Urinary bladder (tissue), 4 donors: ENCODE measurements at places on chromosomes 12 and 14. TPM values are rescaled to one million over a fixed set of nuclear protein-coding genes. Genes with fewer than 3 reads are reported as not detected.

GRCh38 chr12:112930350-112930749 lies 7.9 kb upstream of the OAS3 start:
- no peak for DNase-seq

- no peak for DNase-seq
Measured at GRCh38 chr12:82144505-82144904, 213.7 kb downstream of the CCDC59 start.

GRCh38 chr12:5022025-5022424 lies 21.7 kb upstream of the KCNA5 start:
- DNase-seq: no peak

DNA sequence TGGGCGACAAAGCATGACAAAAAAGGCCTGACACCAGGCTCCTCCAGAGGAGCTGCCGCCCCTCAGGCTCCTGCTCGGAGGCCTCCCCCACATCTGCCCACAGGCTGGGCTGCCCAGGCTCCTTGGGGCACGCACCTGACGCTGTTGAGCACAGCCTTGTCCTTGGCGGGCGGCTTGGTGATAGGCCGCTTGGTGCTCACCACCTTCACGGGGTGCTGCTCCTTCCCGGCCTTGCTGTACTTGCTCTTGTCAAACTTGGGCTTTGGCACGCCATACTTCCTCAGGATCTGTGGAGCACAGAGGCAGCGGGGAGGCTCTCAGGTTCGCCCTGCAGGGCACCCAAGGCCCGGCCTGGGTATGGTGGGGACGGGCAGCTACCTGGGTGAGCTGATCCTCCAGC lies 53.4 kb downstream of the TRAFD1 start:
- DNase-seq: no peak

GRCh38 chr14:37118673-37119366 lies 53.6 kb downstream of the SLC25A21 start:
- DNase-seq: no peak

- no peak for DNase-seq
Measured at GRCh38 chr12:106192659-106193393, 54.1 kb upstream of the NUAK1 start.

DNA sequence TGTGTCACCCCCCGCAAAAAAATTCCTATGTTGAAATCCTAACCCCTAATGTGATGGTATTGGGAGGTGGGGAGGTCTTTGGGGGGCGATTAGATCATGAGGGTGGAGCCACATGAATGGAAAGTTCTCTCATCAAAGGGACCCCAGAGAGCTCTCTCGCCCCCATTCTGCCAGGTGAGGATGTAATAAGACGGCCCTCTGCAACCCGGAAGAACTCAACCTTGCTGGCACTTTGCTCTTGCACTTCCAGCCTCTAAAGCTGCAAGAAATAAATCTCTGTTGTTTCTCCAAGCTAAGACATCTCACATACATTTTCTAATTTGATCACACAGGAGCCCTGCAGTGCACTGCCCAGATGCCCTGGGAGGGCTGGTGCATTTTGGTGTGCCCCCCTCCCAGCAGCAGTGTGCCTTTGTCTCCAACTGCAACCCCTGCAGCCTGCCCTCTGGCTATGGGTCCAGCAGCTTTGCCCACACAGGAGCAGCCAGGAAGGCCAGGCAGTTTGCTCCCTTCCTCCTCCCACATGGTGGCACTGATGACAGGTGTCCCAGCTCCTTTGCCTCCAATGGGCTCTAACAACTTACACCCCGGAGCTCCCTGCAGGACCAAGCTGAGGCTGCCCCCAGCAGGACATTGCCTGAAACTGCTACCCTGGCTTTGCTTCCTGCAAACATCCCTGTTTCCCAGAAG lies 59.3 kb downstream of the C14orf132 start:
- DNase-seq: no peak

DNA sequence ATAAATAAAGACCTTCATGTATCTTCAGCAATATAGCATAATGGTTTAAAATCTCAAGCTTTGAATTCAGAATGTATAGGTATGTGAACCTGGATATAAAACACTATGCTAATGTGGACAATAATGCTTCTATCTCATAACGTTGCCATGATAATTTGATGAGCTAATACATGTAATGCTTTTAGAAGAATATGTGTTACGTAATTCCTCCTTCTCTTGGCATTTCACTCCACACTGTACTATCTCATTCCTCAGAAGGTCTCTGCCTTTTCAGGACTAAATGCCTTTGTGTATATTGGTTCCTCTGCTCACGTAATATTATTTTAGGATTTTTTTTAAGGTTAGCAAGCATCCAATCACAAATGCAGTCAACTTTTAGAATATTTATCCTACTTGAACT lies 86.5 kb downstream of the FOXA1 start:
- no peak for DNase-seq

DNA sequence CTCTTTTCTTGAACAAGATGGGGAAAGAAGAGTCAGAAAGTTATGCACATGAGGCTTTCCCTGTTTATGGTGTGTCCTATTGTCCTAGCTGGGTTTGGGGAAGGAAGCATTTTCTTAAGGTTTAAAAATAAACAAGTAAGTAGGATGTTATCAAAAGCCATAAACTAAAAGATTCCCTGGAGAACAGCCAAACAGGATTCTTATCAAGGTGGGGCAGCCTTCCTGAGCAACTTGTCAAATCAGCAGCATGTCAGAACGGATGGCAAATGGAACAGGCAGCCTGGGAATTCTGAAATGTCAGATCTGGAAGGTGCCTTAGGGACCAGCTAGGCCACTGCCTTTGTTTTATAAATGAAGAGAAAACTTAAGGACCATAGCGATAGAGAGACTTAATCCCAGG lies 152.2 kb upstream of the RGS6 start:
- no peak for DNase-seq

DNA sequence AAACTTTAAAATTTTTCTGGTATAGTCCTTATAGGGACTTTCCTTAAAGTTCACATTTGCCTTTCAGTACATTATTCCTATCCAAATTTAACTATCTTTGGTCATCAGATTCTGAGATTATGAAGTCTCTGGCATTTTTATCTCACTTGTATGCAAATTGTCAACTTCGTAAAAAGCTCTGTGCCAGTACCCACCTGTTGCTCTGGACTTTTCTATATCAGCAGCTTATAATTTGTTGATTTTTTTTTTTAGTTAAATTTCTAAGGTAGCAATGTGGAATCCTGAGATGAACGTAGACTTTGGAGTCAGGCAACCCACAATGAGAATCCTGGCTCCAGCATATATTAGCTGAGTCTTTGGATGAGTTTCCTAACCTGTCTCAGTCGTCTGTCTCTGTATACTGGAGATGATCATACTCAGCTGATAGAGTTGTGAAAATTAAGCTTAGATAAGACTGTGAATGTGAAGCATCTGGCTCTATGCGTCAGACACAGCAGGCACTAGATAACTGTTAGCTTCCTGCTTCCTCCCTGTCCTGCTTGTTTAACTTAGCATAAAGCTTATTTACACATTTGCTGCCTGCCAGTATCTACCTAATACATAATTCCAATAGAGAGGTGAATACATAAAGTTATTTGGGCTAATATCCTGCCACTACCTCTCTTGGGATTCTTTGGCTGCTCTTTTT lies 59.8 kb downstream of the MARK3 start:
- no peak for DNase-seq

DNA sequence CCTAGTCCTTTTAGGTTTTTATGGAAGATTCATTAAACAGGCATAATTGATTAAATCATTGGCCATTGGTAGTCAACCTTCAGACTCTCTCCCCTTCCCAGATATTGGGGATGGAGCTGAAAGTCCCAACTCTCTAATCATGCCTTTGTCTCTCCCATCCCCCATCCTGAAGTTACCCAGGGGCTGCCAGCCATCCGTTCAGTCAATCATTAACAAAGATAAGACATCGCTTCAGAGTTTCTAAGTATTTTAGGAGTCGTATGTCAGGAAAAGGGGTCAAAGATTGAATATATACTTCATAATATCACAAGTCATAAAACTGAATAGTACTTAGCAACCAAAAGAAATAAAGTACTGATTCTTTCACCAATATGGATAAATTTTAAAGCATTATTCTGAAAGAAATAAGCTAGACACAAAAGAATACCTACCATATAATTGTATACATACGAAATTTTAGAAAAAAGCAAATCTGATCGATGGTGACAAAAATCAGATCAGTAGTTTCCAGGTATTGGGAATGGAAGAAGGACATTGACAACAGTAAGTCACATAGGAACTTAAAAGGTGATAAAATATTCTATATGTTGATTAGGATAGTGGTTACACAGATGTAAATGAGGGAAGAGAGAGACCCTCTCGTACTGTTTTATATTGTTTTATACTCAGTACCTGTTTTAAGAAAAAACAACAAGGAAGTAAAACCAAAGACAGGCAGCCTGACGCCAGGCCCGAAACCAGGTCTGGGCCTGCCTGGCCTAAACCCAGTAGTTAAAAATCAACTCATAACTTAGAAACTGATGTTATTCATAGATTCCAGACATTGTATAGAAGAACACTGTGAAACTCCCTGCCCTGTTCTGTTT lies 414.4 kb downstream of the DAD1 start:
- DNase-seq: no peak

DNA sequence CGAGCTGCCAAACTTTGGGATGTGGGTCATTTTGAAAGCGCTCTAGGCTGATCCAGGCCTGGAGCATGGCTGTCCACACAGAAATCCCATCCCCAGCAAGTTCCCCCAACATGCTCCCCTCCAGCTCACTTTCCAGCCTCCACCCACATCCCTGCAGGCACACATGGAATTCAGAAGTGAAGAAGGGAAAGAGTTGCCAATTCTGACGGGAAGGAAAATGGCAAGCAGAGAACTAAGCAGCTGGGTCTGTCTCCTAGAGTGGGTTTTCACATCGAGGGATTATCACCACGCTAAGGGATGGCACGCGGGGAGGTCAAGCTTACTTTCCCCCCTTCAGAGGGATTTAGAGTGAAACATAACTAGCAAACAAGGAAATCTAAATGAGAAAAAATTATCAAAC lies 142.3 kb downstream of the RIMBP2 start:
- DNase-seq: no peak

- no peak for DNase-seq
Measured at GRCh38 chr14:97061198-97061597, 264.0 kb downstream of the VRK1 start.

DNA sequence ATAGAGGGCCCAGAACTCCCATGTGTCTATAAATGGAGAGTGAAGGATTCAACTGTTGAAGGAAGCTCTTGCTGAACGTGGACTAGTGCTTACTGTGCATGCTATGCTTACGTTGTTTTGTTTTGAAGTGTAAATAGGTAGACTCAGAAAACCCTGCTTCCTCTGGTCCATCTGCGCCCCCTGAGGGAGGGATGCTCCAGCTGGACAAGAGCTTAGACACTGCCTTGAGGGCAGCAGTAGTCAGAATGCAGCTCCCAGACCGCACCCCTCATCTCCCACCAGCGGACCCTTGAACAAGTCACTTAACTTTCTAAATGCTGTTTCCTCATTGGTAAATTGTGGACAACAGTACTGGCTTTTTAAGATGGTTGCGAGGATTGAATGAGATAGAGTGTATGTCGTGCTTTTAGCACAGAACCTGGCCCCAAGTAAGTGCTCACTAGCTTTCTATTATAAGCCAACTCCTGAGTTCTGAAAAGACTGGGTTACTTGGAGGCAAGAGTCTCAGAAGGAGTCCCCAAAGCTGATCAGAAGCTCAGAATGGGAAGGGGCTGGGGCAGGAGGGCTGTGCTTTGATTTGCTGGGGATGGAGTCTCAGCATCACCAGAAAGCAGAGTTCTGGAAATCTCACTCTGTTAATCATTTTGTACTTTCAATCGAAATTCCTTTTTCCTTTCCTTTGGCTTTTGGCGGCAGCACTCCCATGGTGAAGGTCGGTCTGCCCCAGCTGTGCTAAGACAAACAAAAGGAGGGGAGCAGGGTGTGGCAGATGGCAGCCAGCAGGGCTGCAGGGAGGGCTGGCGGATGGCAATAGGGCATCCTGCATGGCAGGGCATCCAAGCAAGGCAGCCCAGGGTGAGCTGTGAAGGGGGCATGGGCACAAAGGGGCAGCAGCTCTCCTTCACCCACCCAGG lies 15.6 kb downstream of the AGAP2 start:
- no peak for DNase-seq

DNA sequence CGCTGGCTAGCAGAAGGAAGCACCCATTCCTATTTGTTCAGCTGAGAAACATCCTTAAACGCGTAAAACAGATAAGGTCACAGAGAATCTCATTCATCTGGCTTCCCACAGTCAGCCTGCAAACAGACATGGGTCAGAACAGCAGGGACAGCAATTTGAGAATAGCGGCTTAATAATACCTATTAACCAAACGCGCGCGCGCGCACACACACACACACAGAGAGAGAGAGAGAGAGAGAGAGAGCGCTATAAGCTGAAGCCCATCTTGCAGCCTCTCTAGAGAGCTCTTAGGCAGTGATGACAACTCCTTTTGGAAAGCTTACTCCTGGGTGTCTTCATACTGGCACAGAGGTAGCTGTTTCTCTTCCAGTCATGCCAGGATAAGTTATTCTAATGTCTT lies 26.4 kb downstream of the TMEM132D start:
- no peak for DNase-seq

DNA sequence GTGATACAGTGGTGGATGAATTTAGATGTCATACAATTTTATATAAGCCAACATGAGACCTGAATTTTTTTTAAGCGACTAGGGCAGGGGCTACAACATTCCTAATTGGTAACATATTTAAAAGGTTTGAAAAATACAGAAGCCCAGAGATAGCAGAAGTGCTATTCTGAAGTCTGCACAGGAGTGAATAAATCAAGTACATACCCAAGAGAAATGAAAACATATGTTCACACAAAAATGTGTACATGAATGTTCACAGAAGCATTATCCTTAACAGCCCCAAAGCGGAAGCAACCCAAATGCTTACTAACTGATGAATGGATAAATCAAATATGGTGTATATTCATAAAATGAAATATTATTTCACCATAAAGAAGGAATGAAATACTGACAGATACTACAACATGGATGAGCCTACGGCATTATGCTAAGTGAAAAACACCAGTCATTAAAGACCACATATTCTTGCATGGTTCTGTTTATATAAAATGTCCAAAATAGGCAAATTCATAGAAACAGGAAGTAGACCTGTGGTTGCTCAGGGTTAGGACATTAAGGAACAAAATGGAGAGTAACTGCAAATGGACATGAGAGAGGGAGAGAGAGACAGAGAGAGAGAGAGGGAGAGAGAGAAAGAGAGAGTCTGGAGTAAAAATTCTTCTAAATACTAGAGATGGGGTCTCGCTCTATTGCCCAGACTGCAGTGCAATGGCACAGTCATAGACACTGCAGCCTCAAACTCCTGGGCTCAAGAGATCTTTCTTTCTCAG lies 28.0 kb upstream of the GXYLT1 start:
- no peak for DNase-seq

- no peak for DNase-seq
Measured at GRCh38 chr12:83346333-83346732, 659.6 kb downstream of the TMTC2 start.

Gene DACT1
- polyA plus RNA-seq: 12.4 TPM

Gene WDHD1
- polyA plus RNA-seq: 2.0 TPM

Gene PLD4
- polyA plus RNA-seq: 0.42 TPM

Gene SRGAP1
- 1.9 TPM for polyA plus RNA-seq

Gene PLEKHD1
- 0.04 TPM for polyA plus RNA-seq

Gene GALNT9
- 0.60 TPM for polyA plus RNA-seq

Gene SLC38A1
- 15.1 TPM for polyA plus RNA-seq

Gene FOXN4
- not detected for polyA plus RNA-seq

Gene SLCO1B1
- polyA plus RNA-seq: 0.05 TPM
